ENCODE measurements at places on chromosomes 12 and 14.

- no peak for DNase-seq
Observed at GRCh38 chr12:109358154-109358869, 10.6 kb downstream of the MYO1H start.

DNA sequence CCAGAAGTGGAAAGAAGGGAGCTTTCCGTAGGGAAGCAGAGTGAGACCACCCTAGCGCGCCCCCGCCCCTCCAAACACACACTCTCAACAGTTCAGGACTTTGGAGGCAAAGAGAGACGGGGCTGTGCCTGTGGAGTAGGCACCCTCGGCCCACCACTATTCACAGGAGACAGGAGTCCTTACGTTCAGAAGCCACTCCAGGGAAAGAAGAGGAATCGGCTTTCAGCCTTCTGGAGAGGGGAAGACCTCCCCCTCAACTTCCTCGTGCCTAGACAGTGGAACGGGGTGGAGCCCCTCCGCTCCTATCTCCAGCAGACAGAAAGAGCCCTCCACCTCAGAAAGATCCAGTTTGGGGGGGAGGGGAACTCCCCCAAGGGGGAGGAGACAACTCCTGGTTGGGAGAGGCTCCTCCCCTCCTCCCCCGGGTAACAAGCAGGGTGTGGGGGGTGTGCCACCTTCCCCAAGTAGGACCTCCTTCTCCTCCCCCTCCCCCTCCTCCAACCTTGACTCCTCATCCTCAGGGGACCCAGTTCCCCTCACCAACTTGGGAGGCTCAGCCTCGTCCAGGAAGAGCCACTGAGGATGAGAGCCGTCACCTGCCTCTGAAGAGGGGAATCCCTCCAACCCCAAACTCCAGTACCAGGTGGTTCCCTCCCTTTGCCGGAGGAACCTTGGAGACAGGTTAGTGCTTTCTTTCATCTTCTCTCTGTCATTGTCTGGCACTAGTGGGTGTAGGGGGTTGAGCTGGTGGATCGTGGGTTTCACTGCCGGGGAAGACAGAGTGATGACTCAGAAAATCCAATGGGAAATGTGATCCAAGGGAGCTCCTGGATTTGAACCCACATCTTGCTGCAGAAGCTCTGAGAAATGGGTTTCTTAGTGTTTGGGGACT is 883 bp downstream of the FOXJ2 start:
- peak; percentile 31 for DNase-seq

- DNase-seq = no peak
Observed at GRCh38 chr12:543114-543451, 83.3 kb downstream of the B4GALNT3 start.

DNA sequence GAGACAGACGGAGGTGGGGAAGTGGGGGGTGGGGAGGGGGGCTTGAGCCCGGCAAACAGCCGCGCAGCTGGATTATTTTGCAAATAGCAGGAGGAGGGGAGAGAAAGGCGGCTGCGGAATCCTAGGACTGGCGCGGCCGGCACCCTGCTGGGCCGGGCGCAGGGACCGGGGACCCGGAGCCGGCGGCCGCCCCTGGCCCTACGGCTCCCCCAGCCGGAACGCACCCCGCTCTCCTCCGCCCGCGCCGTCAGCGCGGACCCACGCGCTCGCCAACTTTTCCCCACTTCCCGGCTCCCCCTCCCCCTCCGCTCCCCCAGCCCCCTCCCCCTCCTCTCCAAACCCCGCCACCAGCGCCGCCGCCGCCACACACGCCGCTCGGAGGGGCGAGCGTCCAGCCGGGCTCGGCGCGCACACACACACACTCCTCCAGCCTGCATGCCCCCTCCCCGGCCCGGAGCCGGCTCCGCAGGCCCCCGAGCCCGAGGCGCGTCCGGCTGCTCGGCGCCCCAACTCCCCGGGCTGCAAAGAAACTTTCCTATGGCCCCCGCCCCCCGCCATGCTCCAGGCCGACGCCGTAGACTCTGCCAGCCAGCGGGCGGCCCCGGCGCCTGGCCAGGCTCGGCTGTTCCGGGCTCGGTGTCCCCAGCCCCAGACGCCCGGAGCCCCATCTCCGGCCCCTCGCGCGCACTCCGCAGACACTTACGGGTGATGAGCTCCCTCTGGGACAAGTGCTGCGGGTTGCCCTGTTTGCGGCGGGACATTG is 1.4 kb downstream of the BCL11B start:
- no peak for DNase-seq

GRCh38 chr14:48735607-48736006 is 850.6 kb downstream of the RPS29 start:
- DNase-seq = no peak

GRCh38 chr12:67829896-67830295 is 159.4 kb upstream of the IFNG-AS1 start:
- no peak for DNase-seq

GRCh38 chr12:21993438-21993981 is 52.3 kb upstream of the ABCC9 start:
- no peak for DNase-seq

DNA sequence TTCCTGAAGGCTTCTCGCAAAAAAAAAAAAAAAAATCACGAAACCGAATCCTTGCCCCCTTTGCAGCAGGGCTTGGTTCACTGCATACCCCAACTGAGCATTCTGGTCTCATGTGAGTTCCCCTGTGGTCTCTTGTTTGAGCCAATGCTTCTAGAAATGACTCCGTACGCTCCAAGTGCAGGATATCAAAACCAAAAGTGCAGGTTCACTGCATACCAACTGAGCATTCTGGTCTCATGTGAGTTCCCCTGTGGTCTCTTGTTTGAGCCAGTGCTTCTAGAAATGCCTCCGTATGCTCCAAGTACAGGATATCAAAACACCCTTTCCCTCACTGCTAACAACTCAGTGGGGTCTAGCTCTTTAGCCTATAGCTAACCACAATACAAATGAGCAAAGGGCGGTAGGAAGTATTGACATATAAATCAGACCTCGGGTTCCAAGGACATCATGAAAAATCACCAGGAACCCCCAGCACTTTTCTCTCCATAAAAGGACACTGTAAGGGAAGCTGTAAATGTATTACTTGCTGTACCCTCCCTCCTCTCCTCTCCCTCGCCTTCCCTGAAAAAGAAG is 206.3 kb upstream of the NOS1 start:
- no peak for DNase-seq

DNA sequence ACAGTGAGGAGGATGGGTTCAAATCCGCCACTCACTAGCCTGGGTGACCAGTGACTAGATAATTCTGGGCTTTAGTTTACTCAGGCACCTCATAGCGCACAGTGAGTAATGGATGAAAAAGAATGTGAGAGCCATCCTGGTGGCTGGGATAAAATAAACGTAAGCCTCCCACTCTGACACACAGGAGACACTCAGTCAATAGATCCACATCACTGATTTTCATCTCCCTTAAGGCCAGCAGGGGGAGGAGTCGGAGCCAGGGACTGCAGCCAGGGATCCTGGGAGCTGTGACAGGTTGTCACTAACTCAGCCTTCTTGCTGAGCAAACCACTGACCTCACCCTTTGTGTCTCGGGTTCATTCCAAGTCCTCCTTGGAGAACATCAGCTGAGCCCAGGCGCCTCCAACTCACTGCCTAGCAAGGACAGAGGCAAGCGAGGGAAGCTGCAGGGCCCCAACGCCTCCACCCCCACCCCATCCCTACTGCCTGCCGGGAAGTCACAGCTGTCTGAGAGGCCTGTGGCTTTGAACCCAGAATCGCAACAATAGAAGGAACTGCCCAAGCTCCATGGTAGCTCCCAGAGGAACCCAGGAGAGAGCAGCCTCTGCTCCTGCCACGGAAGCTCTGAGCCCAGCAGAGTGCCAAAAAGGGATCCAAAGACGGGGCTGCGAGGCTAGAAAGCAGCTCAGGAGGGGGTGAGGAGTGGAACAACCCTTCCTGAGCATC is 30.7 kb downstream of the PXN start:
- no peak for DNase-seq

- DNase-seq = no peak
Observed at GRCh38 chr12:32765906-32766305, 10.2 kb upstream of the YARS2 start.

DNA sequence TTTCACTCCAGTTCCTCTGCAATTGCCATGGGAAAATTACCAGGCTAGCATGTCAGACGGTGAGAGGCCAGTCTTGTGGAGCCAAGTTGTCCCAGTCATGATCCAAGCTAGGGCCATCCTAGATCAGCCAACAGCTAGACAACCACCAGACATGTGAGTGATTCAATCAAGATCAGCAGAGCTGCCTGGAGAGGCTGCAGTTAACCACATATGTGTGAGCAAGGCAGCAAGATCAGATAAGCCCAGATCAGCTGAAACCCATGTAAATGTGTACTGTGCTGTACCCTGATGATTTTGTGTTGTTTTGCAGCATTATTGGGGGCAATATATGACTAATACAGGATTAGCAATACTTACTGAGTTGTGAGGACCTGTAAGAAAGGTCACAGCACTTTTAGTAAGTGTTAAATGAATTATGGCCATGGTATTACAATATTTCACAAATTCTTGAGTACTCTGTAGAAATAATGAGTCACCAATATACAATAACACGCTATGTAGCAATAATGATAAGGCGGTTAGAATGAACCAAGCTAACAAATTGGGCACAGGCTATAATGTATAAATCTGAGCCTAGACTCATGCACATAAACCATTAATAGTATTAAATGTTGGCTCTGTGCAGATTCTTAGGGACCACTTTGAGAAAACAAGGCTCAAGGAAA is 91.4 kb downstream of the SUDS3 start:
- no peak for DNase-seq

- DNase-seq = no peak
Observed at GRCh38 chr12:48067250-48067938, 38.5 kb downstream of the SENP1 start.

- no peak for DNase-seq
Observed at GRCh38 chr14:69845787-69846186, 33.4 kb upstream of the SMOC1 start.

GRCh38 chr12:53338916-53339315 is 2.8 kb upstream of the SP7 start:
- no peak for DNase-seq

DNA sequence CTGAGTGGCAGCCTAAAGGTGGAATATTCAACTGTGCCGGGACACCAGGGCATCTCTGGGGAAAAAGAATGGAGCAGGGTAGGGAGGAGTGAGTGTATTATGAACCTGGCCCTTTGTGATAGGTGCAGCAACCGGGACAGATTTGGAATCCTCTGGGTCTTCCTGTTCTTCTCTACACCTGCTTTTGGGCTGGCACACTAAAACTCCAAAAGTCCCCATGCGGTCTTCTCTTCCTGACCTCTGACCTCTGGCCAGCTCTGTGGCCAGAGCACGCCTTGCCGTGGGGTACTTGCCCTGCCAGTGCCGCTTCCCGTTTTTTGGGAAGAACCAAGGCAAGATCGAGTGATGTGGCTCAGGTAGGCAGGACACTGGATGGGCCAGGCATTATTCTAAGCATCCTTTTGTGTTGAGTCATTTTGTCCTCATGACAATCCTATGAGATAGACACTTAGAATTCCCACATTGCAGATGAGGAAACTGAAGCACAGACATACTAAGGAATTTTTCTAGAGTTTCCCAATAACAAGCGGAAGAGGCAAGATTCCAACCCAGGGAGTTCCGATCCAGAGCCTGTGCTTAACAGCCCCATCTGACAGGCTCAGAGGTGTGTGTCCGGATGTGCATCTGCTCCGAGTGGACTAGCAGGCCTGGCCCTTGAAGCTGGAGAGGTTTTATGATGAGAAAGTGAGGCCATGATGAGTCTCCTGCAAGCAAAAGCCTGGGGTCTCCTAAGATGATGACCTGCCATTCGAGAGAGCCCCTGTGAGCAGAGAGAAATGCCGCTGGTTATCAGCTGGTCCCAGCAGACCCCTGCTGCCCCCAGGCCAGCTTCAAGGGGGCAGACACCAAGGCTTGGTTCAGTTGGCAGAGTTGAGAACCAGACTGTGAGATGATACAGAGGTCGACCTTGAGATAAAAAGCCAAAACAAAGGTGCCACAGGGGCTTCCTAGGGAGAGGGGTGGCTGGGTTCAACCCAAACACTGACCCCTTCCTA is 67.9 kb upstream of the ESRRB start:
- DNase-seq = no peak

DNA sequence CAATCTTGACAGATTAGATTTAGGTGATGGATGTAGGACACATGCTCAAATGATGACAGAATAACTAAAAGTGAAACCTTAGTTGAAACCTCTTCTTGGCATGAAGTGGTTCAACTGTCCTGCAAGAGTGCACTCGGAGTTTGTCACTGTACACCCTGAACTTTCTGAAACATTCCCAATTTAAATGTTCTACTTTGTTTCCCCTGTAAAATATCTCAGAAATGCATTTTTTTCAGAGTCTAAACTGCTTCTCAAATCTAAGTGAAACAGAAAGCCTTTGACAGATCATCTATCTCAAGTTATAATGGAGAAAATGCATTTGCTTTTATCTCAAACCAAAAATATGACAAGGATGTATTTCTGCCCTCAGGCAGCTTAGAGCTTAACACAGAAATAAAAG is 66.0 kb downstream of the BHLHE41 start:
- no peak for DNase-seq
